ENCODE measurements at places on chromosomes 5 and 9.

DNA sequence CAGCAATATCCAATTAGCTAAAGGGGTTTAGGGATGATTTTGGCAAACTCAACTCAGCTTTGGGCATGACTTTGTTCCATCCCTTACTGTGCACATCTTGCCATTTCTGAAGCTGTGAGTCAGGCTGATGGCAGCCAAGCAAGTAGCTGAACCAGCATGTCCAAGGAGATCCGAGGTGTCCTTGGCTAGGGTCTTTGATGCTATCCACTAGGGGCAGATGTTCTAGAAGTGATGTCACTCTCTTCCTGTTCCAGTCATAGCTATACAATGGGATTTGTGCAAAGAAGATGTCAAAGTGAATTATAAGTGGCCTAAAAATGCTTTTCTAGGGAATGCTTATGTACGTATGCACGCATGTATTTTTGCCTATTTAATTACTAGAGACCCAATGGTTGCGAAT lies 160.8 kb upstream of the PAPPA start:
- no peaks in the 10 kb centered on the region for H3K36me3 ChIP-seq
- H3K4me3 ChIP-seq = no peak overlapping the region
- H3K4me1 ChIP-seq = no peaks in the 10 kb centered on the region
- no peaks in the 10 kb centered on the region for H3K27me3 ChIP-seq

- H3K27ac ChIP-seq = no peak overlapping the region
- H3K4me1 ChIP-seq = peaks cover 11% of the 10 kb centered on the region
- no peak overlapping the region for H3K4me3 ChIP-seq
- no peak for DNase-seq
- peaks cover 71% of the 10 kb centered on the region for H3K27me3 ChIP-seq
- no peaks in the 10 kb centered on the region for H3K36me3 ChIP-seq
Observed at GRCh38 chr9:21988056-21988990, 5.9 kb downstream of the CDKN2A start.

GRCh38 chr9:37700131-37700530 lies 49.4 kb downstream of the FRMPD1 start:
- H3K27me3 ChIP-seq = peaks cover 29% of the 10 kb centered on the region
- no peak for DNase-seq
- no peaks in the 10 kb centered on the region for H3K4me1 ChIP-seq
- H3K36me3 ChIP-seq = no peaks in the 10 kb centered on the region
- no peak overlapping the region for H3K4me3 ChIP-seq
- no peak overlapping the region for H3K27ac ChIP-seq

GRCh38 chr5:110784901-110785300 lies 46.1 kb downstream of the SLC25A46 start:
- no peak overlapping the region for H3K4me3 ChIP-seq
- peaks cover 2% of the 10 kb centered on the region for H3K27me3 ChIP-seq
- no peak overlapping the region for H3K27ac ChIP-seq
- H3K36me3 ChIP-seq = no peaks in the 10 kb centered on the region
- H3K4me1 ChIP-seq = no peaks in the 10 kb centered on the region

DNA sequence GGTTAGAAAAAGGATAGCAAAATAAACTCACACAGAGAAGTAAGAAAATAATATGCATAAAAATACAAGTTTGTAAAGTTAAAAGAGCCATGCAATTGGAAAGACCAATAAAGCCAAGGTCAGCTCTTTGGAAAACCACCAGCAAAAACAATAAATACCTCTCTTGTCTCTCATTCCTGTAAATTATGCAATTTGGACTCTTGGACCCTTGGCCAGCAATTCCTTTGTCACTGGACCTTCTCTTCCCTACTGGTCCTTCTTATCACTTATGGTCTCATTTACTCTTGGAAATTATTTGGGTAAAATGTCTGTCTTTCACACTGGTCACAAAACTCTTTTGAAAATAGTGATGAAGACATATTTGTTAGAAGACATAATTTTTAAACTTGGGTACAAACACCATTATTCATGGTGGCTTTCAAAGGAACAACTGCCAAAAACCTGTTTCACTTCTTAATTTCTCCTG lies 379.5 kb downstream of the TMEM232 start:
- H3K4me1 ChIP-seq = no peaks in the 10 kb centered on the region
- H3K27ac ChIP-seq = no peak overlapping the region
- H3K27me3 ChIP-seq = no peaks in the 10 kb centered on the region
- H3K4me3 ChIP-seq = no peak overlapping the region
- DNase-seq = no peak

GRCh38 chr9:135522137-135522877 lies 1.1 kb downstream of the LCN1 start:
- no peaks in the 10 kb centered on the region for H3K4me1 ChIP-seq
- H3K27me3 ChIP-seq = peaks cover 17% of the 10 kb centered on the region
- no peaks in the 10 kb centered on the region for H3K36me3 ChIP-seq

DNA sequence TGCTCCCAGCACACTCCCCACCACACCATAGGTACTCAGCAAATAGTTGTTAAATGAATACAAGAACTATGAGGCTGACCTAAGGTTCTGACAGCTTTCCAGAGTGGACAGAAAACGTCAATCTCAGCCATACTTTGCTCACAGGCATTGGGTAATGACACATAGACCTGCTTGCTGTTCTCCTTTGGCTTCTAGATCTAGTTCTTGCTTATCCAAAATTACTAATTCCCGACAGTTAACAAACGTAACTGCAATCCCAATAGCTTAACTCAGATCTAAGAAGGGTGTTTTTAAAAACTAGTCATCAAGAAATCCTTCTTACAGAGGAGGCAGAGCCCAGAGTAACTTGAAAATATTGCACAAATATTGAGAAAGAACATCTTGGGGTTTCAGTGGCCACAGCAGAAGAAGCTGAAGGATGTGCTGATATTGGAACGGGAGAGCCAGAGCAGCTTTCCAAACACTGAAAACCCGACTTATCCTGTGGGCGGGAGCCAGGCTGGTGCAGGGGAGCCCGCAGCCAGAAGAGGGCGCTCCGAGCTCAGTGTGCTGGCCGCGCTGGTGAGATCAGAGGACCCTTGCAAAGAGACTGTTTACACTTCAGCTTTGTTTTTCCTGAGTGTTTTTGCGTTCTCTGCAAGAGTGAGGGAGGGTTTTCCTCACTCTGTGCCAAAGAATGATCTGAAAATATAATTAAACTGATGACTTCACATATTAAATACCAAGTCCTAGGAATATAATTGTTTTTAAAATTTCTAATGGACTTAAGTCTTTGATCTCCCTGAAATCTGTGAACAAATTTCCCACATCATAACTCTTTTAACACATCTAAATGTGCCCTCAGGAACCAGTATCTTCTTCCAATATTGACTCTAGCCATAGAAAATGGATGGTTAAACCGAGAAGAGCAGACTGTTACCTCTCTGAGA lies 30.3 kb downstream of the FGF1 start:
- peaks cover 13% of the 10 kb centered on the region for H3K27me3 ChIP-seq
- H3K4me3 ChIP-seq = no peak overlapping the region
- H3K4me1 ChIP-seq = peaks cover 3% of the 10 kb centered on the region
- DNase-seq = peak; percentile 81

- no peak overlapping the region for H3K27ac ChIP-seq
- H3K36me3 ChIP-seq = no peaks in the 10 kb centered on the region
- H3K27me3 ChIP-seq = no peaks in the 10 kb centered on the region
- no peak overlapping the region for H3K4me3 ChIP-seq
- no peak for DNase-seq
- peaks cover 64% of the 10 kb centered on the region for H3K4me1 ChIP-seq
Observed at GRCh38 chr5:142847898-142848790, 78.0 kb downstream of the ARHGAP26 start.

DNA sequence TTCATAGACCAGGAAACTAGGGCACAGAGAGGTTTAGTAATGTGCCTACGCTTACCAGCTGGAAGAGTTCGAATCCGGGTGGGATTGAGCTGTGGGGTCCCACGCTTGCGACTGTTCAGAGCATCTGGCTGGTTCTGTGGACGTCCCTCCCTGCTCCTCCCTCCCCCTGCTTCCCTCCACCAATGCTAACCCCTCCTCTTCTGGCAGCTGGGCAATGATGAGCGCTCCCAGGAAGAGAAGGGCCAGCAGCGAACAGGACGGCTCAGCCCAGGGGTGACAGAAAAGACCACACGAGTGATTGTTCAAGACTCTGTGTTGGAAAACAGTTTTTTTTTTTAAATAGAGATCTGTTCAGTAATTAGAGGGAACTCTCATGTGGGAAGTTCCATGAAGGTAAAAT lies 6.9 kb downstream of the FAM163B start:
- peaks cover 6% of the 10 kb centered on the region for H3K4me1 ChIP-seq
- H3K27me3 ChIP-seq = peaks cover 24% of the 10 kb centered on the region
- no peak overlapping the region for H3K4me3 ChIP-seq
- H3K27ac ChIP-seq = no peak overlapping the region
- H3K36me3 ChIP-seq = no peaks in the 10 kb centered on the region
- DNase-seq = no peak

DNA sequence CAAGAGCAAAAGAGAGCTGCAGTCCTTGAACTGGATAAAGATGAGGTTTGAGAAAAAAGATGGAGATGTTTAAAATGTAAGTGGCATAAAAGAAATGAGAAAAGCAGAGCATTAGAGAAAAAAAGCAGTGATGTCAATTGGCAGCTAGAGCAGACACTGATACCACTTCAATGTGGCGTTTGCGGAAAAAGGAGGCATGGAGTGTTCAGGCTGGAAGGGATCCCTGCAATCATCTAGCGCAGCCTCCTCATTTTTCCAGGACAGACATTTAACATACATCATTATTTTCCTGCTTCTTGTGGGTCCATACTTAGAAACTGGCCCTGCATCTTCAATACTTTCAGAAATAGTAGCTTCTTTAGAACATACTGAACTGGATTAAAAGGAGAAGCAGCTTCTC lies 563.8 kb downstream of the PTPRD start:
- no peak overlapping the region for H3K27ac ChIP-seq
- no peaks in the 10 kb centered on the region for H3K27me3 ChIP-seq
- no peak overlapping the region for H3K4me3 ChIP-seq
- H3K4me1 ChIP-seq = no peaks in the 10 kb centered on the region
- no peaks in the 10 kb centered on the region for H3K36me3 ChIP-seq

DNA sequence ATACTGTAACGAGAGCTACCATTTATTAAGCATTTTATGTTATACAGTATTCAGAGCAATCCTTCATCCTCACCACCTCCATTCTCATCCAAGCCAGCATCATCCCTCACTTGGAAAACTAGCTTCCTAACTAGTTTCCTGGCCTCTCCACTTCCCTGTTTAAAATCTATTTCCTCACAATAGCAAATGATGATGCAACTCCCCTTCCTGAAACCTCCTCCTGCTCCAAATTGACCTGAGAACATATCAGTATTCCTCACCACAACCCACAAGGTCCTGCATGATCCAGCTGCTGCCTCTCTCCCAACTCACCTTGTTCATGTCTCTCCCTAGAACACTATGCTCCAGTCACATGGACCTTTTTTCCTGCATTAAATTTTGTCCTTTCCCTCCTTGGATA lies 4.3 kb upstream of the SLC36A2 start:
- no peaks in the 10 kb centered on the region for H3K4me1 ChIP-seq
- no peak for DNase-seq
- no peak overlapping the region for H3K4me3 ChIP-seq
- peaks cover 20% of the 10 kb centered on the region for H3K27me3 ChIP-seq
- no peaks in the 10 kb centered on the region for H3K36me3 ChIP-seq

DNA sequence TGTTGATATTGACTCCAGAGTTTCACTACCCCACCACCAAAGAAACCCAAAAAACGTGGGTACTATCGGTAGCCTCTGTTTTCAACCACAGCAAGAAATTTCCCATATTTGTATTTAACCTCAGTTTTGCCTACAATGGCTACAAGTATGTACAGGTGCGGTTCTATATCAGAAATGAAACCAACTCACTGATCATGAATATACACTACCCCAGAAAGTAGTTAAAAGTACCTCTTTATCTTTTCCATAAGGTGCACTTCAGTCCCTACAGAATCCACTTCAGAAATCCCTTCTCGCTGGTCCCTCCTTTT lies 140.6 kb upstream of the SLC12A2 start:
- no peak for DNase-seq
- H3K27me3 ChIP-seq = no peaks in the 10 kb centered on the region

DNA sequence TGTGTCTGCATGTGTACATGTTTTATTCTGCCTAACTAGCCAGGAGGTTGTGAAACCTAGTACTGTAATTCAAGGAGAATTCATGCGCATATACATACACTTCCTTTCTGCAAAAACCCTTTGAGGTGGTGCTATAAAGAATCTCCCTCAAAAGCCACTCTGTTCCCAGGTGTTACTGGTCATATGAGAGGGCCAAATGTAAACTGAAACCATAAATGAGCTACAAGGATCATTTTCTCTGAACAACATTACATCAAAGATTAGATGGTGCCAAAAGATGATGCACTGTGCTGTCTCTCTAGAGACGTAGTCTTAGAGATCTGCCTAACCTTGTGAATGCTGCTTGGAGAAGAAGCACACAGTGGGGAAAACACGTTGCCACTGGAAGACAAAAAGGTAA lies 15.7 kb downstream of the NREP start:
- no peak overlapping the region for H3K27ac ChIP-seq
- peaks cover 14% of the 10 kb centered on the region for H3K27me3 ChIP-seq
- no peaks in the 10 kb centered on the region for H3K36me3 ChIP-seq
- no peak for DNase-seq
- H3K4me3 ChIP-seq = no peak overlapping the region

GRCh38 chr9:100202806-100203205 lies 103.8 kb downstream of the INVS start:
- no peaks in the 10 kb centered on the region for H3K27me3 ChIP-seq
- H3K4me3 ChIP-seq = no peak overlapping the region
- H3K36me3 ChIP-seq = peaks cover 12% of the 10 kb centered on the region
- no peak overlapping the region for H3K27ac ChIP-seq

DNA sequence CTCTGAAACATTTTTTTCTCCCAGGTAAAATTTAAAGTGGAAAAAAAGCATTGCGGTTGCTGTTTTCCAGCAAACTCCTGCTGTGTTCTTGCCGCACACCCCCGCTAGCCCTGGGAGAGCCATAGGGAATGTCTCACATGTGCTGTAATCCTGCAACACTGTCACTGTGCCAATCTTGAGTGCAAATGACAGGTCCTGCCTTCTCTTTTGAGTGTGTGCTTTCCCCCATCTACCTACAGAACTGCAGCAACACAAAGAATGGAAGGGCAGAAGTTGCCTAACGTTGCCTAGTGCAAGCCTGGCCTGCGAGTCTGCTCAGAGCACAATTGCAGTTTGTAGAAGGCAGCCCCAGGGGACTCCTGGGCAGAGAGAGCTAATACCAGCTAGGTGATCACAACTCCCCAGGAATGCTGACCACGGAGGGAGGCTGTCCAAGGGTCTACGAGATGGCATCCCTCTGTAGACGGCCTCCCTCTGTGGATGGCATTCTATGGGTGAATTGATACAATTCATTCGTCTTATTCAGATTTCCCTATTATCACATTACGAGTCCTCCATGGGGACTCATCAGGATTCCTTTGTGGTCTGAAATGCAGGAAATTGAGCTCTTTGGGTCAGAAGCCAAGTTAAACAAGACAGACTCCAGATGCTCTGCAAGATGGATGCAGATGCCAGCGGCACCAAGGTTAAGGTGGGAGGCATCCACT lies 172.6 kb upstream of the S1PR3 start:
- no peak overlapping the region for H3K4me3 ChIP-seq
- H3K4me1 ChIP-seq = no peaks in the 10 kb centered on the region
- H3K27ac ChIP-seq = no peak overlapping the region
- no peak for DNase-seq
- H3K27me3 ChIP-seq = peaks cover 62% of the 10 kb centered on the region

- no peak overlapping the region for H3K27ac ChIP-seq
- no peaks in the 10 kb centered on the region for H3K27me3 ChIP-seq
- no peak for DNase-seq
- H3K4me3 ChIP-seq = no peak overlapping the region
- H3K36me3 ChIP-seq = no peaks in the 10 kb centered on the region
Observed at GRCh38 chr9:250625-251024, 36.0 kb downstream of the DOCK8 start.

GRCh38 chr5:34505731-34506130 lies 150.4 kb upstream of the RAI14 start:
- H3K36me3 ChIP-seq = no peaks in the 10 kb centered on the region
- H3K4me1 ChIP-seq = no peaks in the 10 kb centered on the region
- H3K27me3 ChIP-seq = peaks cover 61% of the 10 kb centered on the region
- H3K4me3 ChIP-seq = no peak overlapping the region
- no peak overlapping the region for H3K27ac ChIP-seq

Measured in activated T-cell treated with anti-CD3 and anti-CD28 coated beads, Interleukin-2, amount 50 U/mL, for 24 hours (primary cell).